ENCODE measurements at places on chromosomes 5 and 9.
A peak's percentile ranks its signal among the peaks of the same experiment; 100 is the strongest.

DNA sequence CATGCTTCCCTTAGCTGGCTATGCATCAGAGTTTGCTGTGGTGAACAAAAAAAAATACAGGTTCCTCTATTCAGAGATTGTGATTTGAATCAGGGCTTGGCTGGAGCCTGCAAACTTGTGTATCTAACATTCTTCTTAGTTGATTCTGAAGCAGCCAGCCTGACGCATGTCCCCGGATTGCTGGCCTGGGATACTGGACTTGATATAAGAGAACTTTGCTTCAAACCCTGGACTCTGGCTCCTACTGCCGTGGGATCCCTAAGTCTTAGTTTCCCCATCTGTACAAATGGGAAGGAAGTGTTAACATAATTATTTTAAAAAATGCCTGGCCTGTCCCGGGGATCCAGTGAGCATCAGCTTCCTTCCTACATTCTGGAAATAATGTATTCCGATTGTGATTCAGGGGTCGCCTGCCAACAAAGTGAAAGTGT is 292.8 kb downstream of the ARHGEF28 start:
- DNase-seq: no peak

DNA sequence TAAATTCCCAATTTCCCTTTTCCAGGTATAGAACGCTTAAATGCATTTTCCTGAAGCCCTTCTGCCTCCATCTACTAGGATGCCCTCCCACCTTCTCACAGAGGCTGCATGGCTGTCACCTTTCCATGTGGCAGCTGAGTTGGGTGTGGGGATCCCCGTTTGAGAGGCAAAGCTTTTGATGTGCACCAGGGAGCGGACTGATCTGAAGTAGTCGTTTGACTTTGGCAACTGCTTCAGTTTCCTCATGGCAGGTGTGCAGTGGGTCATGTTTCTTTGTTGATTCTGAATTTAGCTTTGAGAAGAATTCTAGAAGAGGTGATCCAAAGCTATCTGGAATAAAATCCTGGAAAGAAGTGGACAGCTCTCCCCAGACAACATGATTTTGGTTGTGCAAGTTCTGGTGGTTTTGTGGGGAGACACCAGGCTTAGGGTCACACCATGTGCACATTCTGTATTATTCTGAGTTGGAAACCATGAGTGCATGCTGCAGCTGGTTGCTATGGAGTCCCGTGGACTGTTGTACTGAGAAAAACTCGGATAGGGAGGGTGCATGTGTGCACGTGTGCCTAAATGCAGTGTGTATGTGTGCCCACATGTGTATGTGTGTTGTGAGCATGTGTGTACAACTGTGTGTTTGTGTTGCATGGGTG is 63.5 kb downstream of the GADD45G start:
- no peak for DNase-seq

DNA sequence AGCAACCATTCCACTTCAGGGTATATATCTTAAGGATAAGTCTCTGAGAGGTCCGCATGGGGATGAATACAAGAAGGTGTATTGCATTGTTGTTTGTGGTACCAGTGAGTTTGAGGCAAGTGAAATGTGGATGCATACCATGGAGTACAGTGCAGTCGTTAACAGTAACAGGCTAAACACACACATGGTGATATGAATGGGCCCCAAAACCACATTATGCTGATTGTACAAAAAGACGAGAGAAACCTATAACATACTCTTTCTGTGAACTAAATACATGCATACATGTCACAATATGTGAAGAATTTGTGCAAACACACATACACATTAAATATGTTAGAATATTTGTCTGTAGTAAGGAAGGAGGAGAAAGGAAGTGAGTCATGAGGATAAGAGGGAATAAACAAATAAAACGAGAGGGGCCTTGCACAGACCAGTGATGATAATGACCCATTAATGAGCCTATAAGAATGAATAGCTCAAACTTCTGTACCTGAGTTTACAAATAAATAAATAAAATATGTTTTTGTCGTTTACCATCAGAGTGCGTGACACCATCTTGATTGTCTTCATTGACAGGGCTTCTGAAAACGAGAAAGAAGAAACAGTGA is 66.5 kb upstream of the RICTOR start:
- no peak for DNase-seq

- DNase-seq: no peak
Observed at GRCh38 chr5:131419877-131420276, 156.0 kb downstream of the CDC42SE2 start.

DNA sequence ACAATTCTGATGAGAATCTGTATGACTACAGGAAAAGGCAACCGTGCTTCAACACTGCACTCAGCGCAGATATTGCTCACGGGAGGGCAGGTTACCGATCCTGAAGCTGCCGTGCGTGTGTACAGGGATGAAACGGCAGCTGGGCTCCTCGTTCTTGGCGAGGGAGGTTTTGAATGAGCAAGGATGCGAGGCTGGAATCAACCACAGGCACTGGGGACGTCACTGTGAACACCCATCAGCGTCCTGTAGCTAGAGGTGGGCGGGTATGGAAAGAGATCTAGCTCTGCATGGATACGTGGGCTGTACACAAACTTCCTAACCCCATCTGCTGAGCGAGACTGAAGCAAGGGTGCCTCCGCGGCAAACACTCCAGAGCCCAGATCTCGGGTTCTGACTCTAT is 84.3 kb upstream of the COL5A1 start:
- no peak for DNase-seq

GRCh38 chr5:1535646-1536045 is 11.9 kb upstream of the LPCAT1 start:
- no peak for DNase-seq

DNA sequence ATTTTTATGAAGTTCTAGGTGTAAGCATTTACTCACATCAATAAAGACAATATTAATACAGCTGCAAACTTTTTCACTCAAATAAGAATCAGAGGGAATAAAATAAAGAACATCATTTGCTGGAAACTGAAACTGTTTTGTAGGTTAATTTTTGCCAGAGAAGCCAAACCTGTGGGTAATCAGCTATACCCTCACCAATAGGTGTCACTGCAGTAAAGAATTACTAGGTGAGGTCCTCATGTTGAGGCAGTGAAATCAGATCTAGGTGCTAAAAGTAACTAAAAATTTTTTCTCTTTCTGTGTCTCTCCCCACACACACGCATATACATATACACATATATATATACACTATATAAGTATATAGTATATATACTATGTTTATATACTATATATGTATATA is 1016.3 kb upstream of the SEMA6A start:
- DNase-seq: no peak

DNA sequence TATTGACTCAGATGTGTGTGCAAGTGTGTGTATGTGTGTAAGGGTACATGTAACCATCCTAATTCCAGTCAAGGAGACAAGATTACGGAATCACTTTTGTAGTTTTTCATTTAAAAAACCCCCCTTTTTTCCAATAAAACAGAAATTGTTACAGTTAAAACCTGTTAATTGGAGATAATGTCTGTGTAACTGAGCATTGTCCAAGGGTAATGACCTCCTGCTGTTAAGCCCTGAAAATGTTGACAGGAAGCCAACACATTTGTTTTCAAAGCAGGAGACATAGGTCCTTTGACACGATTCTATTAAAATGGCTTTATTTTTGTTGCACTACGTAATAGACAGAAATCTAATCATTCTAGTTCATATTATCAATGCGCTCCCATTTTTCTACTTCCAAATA is 457.3 kb upstream of the ARRDC3 start:
- DNase-seq: no peak

DNA sequence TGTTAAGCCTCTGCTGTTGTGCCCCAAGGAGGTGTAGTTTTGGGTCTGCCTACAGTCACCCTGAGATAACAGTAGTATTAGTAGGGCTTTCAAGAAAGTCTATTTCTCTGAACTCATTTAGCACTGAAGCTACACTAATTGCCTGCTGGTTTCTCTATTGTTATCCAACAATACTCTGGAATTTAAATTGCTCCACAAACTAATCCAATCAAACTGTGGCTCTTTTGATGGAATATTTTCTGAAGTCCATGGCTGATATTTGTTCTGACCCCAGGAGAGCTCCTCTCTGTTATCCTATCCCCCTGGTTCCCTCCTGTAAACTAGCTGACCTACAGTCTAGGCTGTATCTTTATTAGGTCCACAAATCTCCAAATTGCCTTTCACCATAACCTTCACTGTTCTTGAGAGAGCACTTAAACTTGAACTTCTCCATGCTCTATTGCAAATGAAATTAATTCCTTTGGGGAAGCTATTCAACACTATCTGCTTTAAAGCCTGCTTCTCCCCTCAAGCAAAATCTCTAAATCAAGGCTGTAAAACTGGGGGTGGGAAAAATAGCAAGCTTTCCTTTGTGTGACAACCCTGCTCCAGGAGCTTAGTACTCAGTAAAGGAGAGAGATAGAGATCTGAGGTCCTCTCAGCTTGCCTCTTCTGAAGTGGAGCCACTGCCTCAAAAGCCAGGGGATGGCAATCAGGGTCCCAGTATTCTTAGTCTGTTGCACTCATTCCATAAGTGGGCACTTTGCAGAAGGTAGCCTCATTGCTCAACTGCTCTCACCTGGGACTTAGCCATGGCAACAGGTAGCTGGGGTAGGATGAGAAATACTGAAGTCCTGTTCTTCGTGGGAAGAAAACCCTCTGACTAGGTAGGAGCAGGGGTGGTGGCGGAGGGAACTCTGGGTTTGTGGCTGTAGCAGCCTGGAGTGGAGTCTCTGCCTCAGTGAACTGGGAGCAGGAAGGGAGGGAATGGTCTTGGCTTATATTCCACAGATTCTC is 110.9 kb downstream of the MACIR start:
- DNase-seq: no peak

DNA sequence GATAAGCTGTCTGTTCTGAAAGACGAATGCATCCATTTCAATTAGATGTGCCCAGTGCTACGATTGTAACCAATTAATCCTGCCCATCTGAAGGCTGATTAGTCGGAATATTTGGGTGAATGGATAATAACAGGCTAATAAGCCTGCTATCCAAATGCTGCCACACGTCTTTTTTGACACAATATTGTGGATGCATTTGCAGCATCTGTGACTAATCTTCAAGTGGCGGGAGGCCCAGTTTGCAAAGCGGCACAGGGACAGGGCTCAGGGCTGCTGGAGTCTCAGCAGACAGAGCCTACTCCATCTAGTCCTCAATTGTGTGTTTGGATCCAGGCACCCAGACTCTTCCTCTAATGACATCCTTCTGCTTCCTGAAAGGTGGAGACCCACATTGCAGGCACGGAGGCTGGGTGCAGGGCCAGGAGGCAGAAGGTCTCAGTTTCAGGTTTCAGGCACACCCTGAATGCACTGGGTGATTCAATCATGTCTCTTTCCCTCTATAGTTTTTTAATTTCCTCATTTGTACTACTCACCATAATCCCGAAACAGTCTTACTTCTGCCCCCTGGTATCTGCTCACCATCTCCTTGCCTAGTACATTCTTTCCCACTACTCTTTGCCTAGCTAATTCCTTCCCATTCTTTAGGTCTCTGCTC is 169.6 kb downstream of the ASTN2 start:
- no peak for DNase-seq

- no peak for DNase-seq
Observed at GRCh38 chr5:149957855-149958254, 2.7 kb upstream of the SLC26A2 start.

GRCh38 chr5:149618581-149619248 is 37.4 kb downstream of the ARHGEF37 start:
- DNase-seq: no peak

GRCh38 chr9:108885643-108886348 is 23.7 kb downstream of the ACTL7A start:
- DNase-seq: no peak

- no peak for DNase-seq
Observed at GRCh38 chr9:90767523-90768100, 34.0 kb upstream of the SYK start.

GRCh38 chr9:31587146-31587545 is 797.3 kb upstream of the ACO1 start:
- no peak for DNase-seq

- peak; percentile 4 for DNase-seq
Observed at GRCh38 chr5:163695830-163696578, 190.6 kb downstream of the MAT2B start.

DNA sequence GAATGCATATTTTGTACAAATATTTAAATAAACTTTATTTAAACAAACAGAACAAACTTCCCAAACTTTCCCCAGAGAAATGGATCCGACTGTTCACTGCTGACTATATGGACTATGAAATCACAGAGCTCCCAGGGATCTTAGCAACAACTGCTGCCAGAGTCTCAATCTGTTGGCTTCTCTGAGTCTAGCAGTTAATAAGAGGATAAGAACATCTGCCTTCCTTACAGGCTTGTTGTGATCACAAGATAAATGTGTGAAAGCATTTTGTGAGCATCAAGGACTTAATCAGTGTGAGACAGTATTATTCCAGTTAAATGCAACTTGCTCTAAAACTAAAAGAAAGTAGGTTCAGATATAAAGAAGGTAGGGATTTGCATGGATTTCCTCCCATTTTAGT is 31.4 kb upstream of the MYOT start:
- no peak for DNase-seq

GRCh38 chr9:68721666-68722330 is 16.8 kb downstream of the PIP5K1B start:
- no peak for DNase-seq

DNA sequence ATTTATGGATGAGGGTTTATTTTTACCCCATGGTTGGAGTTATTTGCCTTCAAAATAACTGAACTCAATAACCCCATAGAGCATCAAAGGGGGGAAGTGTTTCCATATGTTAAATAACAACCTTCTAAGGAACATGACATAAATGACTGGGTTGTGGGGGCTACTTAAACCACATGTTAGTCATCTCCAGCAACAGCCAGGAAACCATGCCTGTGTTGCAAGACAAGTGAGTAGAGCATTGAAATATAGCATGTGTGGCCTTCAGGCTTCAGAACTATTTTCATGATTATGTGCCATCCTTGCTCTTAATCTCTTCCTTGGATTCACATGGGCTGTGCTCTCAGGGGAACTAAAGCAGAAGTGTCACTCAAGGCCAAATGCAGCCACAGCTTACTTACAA is 431.2 kb downstream of the AGTPBP1 start:
- DNase-seq: no peak

DNA sequence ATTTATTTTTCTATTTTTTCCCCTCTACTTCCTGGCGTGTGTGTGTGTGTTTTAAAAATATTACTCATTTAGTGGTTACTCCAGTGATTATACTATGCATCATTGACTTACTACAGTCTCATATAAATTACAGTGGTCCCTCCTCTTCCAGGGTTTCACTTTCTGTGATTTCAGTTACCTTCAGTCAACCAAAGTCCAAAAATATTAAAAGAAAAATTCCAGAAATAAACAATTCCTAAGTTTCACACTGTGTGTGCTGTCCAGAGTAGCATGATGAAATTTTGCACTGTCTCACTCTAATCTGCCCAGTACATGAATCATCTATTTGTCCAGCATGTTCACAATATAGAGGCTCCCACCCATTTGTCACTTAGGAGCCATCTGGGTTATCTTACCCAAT is 47.4 kb upstream of the CCDC112 start:
- no peak for DNase-seq

- DNase-seq: no peak
Observed at GRCh38 chr5:68771221-68771620, 322.6 kb upstream of the SLC30A5 start.

- no peak for DNase-seq
Observed at GRCh38 chr5:97797994-97798451, 615.0 kb upstream of the RIOK2 start.

Measured in CMK (cell line).